Breast epithelium (tissue), 4 donors: ENCODE measurements at places on chromosomes 1 and 21.

DNA sequence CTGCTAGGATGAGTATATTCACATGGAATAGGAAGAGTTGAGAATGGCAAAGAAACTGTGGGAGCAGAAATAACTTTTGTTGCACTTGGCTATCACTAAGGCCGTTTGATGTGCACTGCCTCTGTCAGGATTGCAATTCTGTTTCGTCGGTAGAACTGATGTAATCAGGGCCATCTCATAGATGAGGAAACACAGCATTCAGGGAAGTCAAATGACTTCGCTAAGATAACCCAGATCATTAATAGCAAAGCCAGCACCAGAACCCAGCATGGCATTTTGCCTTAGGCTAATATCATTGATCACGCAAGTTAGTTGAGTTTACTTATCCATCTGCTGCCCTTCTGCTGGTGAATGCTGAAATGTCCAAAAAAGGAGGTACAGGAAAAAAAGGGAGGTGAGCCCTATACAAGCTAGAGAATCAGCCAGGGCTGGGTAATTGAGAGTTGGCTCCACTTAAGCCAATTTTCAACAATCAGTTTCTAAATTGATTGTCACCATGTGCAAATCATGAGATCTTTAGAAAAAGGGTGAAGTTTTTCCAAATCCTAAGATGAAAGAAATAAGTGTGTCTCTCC, 7.6 kb downstream of the RASSF5 start:
- DNase-seq = no peak

GRCh38 chr1:10597492-10598388, 123.0 kb downstream of the PEX14 start:
- DNase-seq = peak; percentile 38

- no peak for DNase-seq
Observed at GRCh38 chr1:227777156-227777555, 38.3 kb upstream of the PRSS38 start.

DNA sequence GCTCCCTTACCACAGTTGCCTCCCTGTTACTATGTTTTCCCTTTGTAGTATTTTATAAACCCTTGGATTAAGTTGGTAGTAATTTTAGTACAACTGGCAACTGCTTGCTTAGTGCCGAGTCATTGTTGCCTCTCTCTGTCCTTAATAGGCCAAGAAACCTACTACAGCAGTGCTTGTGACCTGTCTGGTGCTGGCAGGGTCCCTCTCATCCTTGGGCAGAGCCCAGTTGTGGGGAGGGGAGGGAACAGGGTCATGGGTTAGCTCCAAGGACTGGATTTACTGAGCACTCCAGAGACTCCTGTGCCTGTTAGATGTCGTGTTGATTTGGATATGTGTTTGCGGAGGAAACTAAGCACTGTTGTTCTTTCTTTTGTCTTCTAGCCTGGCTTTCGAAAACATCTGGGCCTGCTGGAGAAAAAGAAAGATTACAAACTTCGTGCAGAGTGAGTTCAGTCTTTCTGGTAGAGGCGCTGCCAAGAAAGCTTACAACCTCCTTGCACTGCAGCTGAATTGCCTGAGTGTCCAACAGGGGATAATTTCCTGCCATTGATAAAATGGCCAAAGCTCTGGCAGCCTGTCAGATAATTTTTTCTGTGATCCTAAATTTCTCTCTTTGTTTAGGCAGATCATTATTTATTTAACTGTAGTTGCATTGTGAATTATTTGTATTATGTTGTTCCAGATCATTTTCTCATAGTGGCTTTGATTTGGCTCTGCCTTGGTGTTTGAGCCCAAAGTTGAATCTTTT, 3.6 kb downstream of the UTP11 start:
- DNase-seq = no peak

- no peak for DNase-seq
Observed at GRCh38 chr21:43731891-43732711, 13.2 kb downstream of the PDXK start.

GRCh38 chr1:59532102-59532501, 235.2 kb downstream of the FGGY start:
- DNase-seq = no peak

- no peak for DNase-seq
Observed at GRCh38 chr1:182587666-182588499, 1.2 kb downstream of the RNASEL start.

DNA sequence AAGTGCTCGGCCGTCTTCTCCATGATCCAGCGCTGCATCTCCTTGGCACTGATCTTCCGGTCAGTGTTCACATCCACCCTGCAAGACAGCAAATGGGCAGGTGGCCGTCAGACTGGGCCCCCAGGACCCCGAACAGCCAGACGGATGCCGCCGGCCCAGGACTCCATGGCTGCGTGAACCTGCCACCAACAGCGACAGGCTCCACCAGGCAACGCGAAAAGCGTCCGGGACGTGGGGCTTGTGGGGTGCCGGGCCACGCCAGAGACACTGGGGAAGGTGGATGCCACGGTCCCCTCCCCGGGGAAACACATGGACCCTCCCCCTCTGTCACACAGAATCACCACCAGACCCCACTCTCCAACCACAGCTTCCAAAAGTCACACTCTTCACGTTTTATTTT, 7.9 kb downstream of the SDF4 start:
- DNase-seq = no peak

DNA sequence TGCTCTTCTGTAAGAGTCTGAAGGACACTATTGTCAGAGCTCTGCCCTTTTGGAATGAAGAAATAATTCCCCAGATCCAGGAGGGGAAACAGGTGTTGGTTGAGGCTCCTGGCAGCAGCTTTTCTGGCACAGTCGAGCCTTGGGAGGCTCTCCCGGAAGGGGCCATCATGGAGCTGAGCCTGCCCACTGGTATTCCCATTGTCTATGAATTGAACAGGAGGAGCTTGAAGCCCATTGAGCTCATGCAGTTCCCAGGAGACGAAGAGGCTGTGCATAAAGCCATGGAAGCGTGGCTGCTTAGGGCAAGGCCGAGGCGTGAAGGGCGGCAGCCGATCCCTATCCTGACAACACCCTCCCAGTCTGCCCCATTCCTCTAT, 26.6 kb downstream of the UBE4B start:
- DNase-seq = no peak

GRCh38 chr1:245786948-245787347, 632.2 kb downstream of the KIF26B start:
- DNase-seq = no peak

GRCh38 chr1:26289158-26290059, 9.5 kb downstream of the SH3BGRL3 start:
- DNase-seq = no peak

DNA sequence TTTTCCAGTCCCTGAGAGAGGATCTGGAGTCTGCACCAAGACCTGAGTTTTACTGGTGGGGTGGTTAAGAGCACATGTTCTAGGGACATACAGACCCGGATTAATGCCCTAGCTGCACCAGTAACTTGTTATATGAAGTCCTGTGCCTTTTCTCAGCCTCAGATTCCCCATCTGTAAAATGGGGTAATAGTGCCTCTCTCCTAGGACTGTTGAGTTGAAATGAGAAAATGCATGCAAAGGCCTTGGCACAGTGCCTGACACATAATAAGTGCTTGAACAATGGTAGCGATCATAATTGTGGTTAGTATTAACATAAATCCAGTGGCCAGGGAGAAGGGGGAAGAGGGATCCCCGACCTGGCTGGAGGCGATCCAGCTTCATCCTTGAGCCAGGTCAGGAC, 12.3 kb downstream of the AHDC1 start:
- DNase-seq = no peak

DNA sequence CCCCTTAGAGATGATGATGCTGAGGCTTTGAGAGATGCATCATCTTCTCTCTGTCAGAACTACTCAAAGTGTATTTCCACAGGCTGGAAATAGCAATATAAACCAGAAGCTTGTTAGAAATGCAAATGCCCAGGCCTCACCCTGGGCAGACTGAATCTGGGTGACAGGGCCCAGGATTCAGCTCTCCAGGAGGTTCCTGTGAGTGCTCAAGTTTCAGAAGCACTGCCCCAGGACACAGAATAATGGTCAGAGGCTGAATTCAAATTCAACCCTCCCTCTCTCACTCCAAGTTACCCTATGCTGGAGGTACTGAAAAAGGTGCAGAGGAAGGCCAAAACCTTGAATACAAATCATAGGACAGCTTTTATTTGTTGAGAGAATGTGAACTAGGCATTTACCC, 98.5 kb upstream of the NGF start:
- no peak for DNase-seq

- DNase-seq = no peak
Observed at GRCh38 chr1:184299406-184299790, 87.4 kb upstream of the C1orf21 start.

DNA sequence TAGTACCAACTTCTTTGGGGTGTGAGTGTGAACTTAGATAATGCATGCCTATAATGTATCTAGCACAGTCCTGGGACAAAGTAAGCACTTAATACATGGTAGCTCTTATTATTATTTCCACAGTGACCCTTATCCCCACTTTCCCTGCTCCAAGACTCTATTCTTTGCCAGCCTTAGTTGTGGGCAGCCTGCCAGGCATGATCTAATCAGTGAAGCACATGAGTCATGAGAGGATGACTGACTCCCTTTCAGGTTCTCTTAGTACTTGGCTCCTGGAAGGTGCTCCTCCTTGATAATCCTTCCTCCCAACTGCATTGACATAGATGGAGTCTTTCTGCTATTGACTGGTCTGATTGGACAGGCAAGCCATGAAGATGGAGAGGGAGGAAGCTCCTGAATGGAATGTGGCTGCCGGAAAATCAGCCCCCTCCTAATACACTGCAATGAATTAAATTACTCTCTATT, 17.4 kb upstream of the GNG12 start:
- peak; percentile 67 for DNase-seq

DNA sequence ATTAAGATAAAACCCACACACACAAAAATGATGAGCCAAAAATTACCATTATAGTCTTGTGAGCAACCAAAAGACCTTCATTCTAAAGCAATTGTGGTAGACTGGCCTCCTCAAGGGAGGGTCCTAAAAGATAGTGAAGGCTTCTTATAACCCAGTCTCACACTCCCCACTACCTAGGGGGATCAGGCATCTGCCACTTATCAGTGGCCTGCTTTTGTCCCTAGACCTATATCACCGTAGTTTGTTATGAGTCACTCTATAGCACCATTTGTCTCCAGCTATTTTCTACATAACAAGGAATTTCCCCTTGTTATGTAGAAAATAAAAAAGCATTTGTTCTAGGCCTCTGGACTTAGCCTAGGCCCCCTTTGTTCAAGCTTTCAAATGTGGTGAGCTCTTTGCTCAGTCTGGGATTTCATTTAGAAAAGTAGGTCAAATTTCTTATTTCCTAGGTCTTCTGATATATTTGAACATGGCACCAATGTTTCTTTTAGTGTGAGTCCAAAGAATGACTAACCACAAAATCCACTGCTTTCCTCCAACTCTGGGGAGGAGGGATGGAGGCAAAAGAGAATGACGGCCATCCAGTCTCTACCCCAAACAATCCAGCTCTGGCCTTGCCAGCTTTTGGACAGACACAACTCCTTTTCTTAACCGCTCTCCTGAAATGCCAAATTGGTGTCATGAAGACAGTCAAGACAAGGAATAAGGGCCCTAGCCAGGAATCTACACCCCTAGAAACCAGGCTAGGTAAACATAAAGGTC, 8.9 kb downstream of the ADAR start:
- DNase-seq = no peak

- no peak for DNase-seq
Observed at GRCh38 chr1:86718786-86719185, 14.4 kb downstream of the SH3GLB1 start.

- DNase-seq = no peak
Observed at GRCh38 chr1:39269791-39270342, 65.4 kb downstream of the MACF1 start.
